ENCODE measurements at places on chromosomes 13 and 19. TPM values are rescaled to one million over a fixed set of nuclear protein-coding genes. Genes with fewer than 3 reads are reported as not detected.

The CYP2F1 gene
- not detected for total RNA-seq

The SYNE4 gene
- total RNA-seq: 0.20 TPM

The PEAK3 gene
- total RNA-seq: 0.06 TPM

The C1QTNF9B gene
- not detected for total RNA-seq

The ZNF43 gene
- total RNA-seq: 38.5 TPM

The CEACAM16 gene
- 0.73 TPM for total RNA-seq

The ZNF649 gene
- 22.0 TPM for total RNA-seq

The FUT3 gene
- 23.9 TPM for total RNA-seq

The OR7D2 gene
- total RNA-seq: 0.05 TPM

The SF3A2 gene
- 44.5 TPM for total RNA-seq

The TNFSF9 gene
- total RNA-seq: not detected

The GZMM gene
- not detected for total RNA-seq

The SKA3 gene
- 77.0 TPM for total RNA-seq

The FCER2 gene
- total RNA-seq: not detected

The RETN gene
- total RNA-seq: not detected

The SERPINE3 gene
- total RNA-seq: not detected

The CCDC194 gene
- not detected for total RNA-seq

GRCh38 chr19:31126236-31126635 is 223.0 kb downstream of the TSHZ3 start:
- DNase-seq: no peak

DNA sequence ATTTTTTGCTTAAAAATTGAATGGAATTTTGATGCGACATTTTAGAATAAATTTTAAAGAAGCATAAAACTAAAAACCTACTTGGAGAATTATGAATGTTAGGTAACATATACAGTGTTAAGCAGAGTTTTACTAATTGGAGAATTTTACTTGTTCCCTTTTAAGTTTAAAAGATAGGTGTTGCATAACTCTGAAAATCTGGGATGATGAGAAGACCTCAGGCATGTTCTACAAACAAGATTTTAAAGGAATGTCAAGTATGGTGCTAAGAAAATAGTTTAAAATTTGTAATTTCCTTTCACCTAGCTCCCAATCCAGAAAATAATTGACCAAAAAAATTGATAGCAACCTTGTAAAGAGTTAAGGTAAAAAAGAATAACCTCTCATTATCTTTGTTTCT is 135.8 kb downstream of the RFC3 start:
- no peak for DNase-seq

- no peak for DNase-seq
These were observed 116.4 kb downstream of the STK24 start for GRCh38 chr13:98460516-98460915.

DNA sequence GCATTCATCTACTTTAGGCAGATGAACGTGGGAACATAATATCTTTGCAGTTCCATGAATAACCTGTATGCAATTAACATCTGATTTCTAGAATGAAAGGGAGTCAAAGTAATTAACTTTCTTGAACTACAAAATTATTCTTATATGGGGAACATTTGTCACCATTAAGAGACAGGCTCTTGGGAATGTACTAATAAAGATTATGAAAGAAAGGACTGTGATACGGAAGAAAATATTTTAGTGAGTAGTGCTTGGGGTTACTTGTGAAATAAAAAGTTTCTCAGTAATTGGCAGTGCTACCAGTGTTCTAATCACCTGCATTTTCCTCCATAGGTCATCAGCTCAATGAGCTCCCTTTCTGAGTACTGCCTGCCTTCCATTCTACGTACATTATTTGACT is 85.4 kb downstream of the FRY start:
- no peak for DNase-seq

DNA sequence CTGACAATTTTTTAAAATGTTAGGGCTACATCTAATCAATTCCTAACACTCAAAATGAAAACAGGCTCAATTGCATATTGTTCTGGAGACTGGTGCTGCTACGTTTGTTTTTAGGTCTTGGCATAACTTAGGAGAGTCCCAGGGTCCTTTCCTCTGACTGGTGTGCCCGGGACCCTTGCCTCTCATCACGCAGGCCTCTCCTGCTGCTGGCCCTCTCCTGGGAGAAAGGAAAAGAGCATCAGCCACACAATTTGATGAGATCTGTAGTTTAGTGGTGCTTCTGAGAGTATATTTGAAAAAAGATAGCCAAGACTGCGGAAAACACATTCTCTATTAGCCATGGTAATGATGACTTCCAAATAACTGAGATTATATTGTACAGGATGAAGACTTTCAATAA is 380.0 kb downstream of the KLF12 start:
- DNase-seq: no peak

GRCh38 chr13:29573190-29573589 is 22.3 kb downstream of the SLC7A1 start:
- peak; percentile 88 for DNase-seq

DNA sequence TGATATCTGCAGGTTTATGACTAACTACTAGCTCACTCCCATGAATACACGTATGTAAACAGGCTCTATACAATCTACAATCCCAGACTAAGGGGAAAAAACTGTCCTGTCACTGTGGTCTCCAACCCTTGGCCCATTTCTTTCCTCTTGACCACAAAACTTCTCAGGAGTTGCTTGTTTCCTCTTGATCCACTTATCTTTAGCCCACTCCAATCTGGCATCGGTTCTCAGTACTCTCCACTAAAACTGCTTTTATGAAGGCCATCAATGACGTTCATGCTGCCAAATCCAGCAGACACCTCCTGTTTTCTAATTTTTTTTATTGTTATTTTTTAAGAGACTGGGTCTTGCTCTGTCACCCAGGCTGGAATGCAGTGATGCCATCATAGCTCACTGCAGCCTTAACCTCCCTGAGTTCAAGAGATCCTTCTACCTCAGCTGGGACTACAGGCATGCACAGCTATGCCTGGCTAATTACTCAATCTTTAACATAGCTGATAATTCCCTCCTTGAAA is 31.9 kb upstream of the USPL1 start:
- no peak for DNase-seq

DNA sequence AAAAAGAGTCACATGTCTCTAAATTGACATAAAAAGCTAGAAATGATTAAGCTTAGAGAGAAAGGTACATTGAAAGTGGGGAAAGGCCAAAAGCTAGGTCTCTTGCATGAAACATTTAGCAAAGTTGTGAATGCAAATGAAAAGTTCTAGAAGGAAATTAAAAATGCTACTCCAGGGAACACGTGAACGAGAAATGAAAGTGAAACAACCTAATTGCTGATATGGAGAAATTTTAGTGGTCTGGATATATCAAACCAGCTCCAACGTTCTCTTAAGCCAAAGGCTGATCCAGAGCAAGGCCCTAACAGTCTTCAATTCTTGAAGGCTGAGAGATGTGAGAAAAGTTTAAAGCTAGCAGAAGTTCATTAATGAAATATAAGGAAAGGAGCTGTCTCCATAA is 419.8 kb downstream of the SLITRK6 start:
- DNase-seq: no peak

DNA sequence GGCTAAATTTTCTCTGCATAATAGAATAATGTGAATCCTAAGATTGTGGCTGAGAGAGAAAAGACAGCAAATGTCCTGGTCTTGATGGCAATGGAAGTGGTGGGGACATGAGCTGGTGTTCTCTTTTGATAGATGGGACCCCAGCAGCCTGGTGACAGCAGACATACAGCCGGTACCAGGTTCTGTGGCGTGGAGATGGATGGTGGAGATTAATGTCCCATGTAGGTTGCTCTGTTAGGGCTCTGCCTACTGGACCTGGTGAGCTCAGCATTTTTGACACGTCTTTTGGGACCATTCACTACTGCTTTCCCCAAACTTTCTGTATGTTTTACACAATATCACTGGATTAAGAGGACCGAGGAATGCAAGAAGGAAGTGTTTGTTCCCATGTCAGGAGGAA is 8.2 kb upstream of the SIGLEC14 start:
- DNase-seq: no peak

- DNase-seq: no peak
These were observed 15.0 kb downstream of the KATNAL1 start for GRCh38 chr13:30292325-30292724.

- no peak for DNase-seq
These were observed 717.3 kb downstream of the DIAPH3 start for GRCh38 chr13:59446391-59446790.

- no peak for DNase-seq
These were observed 4.6 kb downstream of the KLK1 start for GRCh38 chr19:50818859-50819472.

GRCh38 chr19:3899531-3900294 is 19.2 kb downstream of the ATCAY start:
- DNase-seq: no peak

- DNase-seq: peak; percentile 52
These were observed 10.4 kb upstream of the GPR32 start for GRCh38 chr19:50759886-50760285.

DNA sequence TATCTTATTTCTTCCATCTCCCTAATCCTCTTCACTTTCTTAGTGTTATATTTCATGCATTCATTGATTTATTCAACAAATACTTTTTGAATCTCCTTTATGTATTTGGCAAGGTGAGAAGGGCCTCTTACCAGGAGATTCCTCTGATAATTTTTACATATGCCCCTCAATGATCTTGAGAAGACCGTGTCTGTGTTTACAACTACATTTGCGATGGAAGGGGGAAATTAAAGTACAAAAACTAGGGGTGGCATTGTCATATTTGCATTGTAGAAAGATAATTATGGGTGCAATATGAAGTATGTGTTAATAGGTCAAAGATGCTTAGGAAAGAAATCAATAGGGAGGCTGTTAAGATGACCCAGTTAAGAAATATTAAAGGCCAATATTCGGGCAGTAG is 1108.4 kb upstream of the MIR17HG start:
- no peak for DNase-seq

GRCh38 chr13:31530922-31531321 is 208.4 kb upstream of the RXFP2 start:
- DNase-seq: no peak

GRCh38 chr13:59793107-59793506 is 370.6 kb downstream of the DIAPH3 start:
- DNase-seq: no peak

GRCh38 chr19:24069905-24070657 is 16.9 kb upstream of the ZNF254 start:
- DNase-seq: no peak

DNA sequence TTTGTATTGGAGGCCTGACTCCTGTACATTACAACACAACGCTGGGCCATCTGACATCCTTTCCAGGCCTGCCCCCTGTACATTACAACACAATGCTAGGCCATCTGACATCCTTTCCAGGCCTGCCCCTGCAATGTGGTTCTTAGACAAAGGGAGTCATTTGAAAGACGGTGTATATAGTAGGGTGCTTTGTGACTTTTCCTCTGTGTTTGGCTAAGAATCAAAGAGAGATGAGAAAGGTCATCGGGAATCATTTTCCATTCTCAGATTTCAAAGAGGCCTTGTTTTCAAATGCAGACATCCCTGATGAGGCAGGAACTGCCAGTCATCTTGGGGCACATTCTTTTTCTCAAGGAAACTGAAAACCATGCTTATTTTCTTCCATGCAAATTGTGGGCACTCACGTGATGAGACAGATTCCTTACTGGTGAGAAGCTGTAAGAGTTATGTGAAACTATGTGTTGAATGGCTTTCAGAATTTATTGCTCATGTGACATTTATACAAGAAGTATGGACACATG is 551.6 kb downstream of the MYO16 start:
- no peak for DNase-seq

GRCh38 chr13:51262501-51263211 is 40.5 kb downstream of the FAM124A start:
- DNase-seq: peak; percentile 28

GRCh38 chr13:29131881-29132668 is 311.9 kb downstream of the MTUS2 start:
- no peak for DNase-seq

DNA sequence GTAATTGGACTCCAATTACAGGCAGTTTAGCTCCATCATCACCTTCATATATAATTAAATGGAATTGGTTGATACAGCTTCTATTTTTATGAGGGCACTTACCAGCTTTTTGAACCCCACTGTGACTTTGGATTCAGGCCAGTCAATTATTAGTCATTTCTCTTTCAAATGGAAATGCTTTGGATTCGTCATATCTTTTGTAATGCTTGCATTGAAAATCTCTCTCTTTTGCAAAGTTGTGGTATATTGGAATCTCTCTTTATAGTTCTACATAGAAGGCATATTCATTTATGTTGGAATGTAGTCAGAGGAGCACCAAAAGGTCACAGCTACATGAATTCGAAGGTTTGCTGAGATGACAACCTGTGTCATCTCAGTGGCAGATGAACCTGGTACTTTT is 1074.3 kb upstream of the SLC10A2 start:
- DNase-seq: no peak

DNA sequence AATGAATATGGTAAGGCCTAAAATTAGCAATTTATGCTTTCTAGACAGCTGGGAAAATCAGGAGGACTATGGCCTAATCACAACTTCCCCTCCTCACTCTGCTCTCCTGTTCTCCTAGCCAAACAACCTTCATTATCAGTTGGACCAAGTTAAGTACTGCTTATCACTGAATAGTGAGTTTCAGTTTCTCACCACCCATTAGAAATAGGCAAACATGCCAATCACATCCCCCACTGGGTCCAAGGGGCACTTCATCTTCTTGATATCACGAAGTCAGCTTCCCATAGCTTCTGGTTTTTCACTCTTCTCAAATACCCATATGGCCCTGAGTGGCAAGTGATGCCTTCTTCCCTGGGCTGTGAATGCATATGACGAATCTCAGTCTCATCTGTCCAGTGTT is 689.6 kb downstream of the SLITRK5 start:
- no peak for DNase-seq

GRCh38 chr19:45769821-45770191 is 754 bp upstream of the SIX5 start:
- no peak for DNase-seq

DNA sequence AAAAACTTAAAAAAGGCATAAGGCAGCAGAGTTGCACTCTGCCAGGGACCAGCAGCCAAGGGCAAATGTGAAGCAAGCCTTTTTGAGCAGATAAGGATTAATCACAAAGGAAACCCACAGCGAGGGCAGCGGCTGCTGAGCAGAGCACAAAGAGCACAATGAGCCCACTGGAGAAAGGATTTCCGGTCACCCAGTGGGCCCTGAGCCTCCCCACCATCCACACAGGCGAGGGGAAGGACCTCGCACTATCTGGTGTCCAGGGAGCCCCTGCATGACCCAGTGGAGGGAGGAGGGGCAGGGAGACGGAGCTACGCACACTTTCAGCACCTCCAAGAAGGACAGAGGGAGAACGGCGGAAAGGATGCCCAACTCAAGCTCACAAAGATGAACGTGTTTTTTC is 40.0 kb downstream of the COL4A1 start:
- peak; percentile 55 for DNase-seq

- no peak for DNase-seq
These were observed 3.4 kb downstream of the ZNF430 start for GRCh38 chr19:21023901-21024300.

DNA sequence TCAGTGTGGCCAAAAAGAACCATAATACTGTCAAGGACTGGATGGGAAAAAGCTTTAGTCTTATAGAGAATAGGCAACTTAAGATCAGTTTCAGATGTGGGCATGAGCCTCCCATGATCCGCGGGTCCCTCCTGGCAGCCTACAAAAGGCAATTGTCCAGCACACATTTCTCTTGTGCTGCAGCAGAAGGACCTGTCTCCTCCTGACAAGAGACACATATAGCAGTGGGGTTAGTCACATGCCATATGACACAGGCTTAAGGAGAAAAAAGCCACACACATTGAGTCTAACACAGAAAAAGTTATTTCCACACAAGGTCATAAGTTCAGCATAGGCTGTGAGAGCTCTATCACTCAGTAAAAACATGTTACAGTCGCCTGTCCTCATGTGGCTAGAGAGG is 1378.7 kb upstream of the PRR20A start:
- DNase-seq: no peak

All from SJCRH30 (cell line).